ENCODE measurements at places on chromosomes 6 and 20.

GRCh38 chr6:136051140-136051775 is 198.9 kb downstream of the MTFR2 start:
- DNase-seq = no peak

DNA sequence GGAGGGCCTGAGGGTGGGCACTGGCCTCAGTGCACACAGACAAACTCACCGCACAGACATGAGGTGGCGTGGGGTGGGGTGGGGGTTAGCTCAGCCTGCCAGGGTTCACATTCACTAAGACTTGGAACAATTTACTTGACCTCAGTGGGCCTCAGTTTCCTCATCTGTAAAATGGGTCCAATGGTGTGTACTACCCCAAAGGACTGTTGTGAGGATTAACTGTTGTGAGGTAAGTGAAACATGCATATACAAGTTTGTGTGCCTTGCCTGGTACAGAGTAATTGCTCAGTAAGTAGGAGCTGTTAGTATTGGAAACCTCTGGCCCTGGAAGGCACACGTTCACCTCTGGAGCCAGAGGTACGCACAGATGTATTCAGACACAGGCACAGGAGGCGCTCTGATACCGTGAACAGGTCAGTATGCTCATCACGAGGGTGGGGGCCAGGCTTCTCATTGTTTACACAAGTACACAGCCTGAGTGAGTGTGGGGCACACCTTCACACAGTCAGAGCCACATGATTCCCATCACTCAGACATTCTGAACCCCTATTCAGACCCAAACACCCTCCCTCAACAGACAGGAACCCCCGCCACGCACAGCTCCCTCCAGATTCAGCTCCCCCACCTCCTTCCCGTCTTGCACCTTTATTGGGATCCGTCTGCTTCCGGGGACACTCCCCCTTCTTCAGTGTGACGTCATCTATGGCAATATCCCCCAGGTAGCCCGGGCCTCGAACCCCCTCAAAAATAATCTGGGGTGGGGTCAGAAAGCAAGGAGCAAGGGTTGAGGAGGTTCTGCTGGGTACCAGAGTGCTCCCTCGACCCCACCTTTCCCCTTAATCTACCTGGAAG is 59.9 kb downstream of the MDGA1 start:
- no peak for DNase-seq

DNA sequence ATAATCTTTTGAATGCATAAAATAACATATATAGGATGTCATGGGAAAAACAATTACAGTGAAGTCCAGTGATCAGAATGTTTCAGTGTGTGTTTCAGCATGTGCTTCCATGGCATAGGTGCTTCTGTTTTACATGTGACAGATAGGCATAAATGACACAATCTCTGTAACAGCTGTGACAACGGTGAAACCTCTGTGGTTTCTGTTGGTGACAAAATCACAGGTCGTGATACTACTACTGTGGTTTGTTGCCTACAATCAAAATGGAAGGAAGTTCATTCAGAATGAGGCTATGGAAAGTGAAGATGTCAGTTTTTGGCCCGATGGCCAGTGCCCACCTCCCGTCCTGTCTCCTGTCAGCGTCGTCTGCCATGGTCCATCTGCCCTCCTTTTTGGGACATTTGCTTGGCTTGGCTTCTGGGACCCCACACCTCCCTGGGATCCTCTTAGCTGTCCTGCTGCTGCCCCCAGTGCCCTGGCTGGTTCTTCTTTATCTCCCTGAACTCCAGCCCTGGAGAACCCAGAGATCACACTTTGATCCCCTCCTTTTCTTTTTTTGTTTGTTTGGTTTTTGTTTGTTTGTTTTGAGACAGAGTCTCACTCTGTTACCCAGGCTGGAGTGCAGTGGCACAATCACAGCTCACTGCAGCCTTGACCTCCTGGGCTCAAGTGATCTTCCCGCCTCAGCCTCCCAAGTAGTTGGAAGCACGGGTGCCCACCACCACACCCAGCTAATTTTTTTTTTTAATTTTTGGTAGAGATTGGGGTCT is 79.3 kb upstream of the NAA20 start:
- no peak for DNase-seq

GRCh38 chr20:45053430-45054351 is 47.2 kb downstream of the KCNS1 start:
- no peak for DNase-seq

DNA sequence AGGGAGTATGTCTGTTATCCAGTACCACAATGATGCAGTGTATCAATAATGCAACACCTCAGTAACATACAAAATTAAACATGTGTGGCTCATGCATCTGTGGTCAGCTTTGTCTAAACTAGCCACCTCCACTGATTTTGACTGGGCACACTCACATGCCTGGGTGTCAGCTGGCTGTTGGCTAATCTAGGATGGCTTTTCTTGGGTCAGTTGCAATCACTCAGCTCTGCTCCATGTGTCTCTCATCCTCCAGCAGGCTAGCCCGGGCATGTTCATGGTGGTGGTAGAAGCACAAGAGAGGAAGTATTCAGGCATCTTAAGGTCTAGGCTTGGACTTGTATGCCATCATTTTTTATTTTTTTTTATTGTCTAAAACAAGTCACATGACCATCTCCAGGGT is 59.3 kb upstream of the JAG1 start:
- DNase-seq = no peak

DNA sequence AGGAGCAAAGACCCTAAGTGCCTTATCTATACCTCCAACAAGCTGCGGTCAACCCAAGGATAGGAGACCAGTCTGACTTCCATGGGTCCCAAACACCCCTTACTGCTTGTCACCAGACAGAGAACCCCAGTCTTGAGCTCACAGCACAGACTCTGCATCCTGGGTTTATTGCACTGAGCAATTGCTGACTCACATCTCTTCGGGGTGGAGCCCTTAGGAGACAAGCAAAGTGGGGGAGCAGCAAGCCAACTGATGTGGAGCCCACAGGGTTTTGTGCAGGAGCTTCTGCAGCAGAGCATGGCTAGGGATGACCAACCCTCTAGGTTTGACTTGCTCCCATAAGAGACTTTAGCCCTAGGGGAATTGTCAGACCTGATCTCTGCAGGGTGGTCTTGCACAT is 38.6 kb upstream of the EYS start:
- no peak for DNase-seq

- no peak for DNase-seq
Measured at GRCh38 chr6:47169785-47170616, 127.9 kb upstream of the ADGRF1 start.

DNA sequence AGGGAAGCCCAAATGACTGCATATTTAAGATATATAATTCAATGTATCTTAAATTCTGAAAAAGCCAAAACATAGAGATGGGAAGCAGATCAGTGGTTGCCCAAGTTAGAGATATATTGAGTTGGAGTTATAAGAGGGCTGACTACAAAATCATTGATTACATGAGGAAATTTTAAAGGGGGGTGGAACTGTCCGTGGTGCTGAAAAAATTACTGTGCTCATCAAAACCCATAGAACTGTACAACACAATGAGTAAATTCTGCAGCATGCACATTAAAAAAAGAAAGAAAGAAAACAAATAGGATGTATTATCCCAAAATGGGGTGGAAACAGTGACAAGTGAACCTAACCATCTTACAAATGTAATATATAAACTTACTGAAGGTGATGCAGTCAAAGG is 100.9 kb downstream of the FUT9 start:
- no peak for DNase-seq

DNA sequence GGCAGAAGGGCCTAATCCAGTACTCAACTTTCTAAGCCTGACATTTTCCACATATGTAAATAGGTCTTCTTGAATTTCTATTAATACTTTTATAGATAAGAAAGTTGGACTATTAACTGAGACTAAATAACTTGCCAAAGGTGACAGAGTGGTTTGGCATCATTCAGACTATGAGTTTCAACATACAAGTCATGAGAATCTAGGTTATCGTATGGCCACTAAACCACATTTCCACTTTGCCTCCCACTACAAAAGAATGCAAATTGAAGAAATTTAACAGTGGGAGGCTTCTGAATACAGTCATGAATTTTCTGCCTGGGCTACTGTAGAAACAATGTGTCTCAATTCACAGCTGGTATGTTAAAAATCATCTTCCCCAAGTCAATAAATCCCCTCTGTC is 531.0 kb upstream of the AGPAT4 start:
- no peak for DNase-seq

DNA sequence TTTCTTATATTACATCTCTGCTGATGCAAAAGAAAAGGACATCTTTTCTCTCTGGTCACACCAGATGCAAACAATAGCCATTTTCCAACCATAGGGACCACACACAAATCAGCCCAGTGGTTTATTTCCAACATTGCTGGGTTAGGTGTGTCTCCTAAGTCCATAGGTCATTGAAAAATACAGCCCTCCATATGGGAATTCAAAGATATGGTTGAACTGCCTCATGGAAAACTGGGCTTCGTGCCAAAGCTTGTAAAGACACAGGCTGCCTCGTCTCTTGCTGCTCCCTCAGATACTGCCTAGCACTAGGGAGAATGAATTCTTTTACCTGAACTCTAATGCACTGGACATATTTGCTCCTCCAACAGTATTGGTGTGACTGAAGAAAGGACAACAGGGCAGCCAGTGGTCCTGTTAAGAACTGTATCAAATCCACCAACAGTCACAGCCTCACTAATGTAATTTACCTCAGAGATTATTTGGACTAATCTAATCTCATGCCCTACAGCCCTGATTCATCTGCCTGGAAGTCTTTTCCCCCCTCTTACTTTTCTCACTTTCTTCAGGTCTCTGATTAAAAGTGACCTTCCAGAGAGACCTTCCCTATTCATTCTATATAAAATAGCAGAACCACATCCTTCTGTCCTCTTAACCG is 48.3 kb upstream of the TBC1D32 start:
- DNase-seq = no peak

DNA sequence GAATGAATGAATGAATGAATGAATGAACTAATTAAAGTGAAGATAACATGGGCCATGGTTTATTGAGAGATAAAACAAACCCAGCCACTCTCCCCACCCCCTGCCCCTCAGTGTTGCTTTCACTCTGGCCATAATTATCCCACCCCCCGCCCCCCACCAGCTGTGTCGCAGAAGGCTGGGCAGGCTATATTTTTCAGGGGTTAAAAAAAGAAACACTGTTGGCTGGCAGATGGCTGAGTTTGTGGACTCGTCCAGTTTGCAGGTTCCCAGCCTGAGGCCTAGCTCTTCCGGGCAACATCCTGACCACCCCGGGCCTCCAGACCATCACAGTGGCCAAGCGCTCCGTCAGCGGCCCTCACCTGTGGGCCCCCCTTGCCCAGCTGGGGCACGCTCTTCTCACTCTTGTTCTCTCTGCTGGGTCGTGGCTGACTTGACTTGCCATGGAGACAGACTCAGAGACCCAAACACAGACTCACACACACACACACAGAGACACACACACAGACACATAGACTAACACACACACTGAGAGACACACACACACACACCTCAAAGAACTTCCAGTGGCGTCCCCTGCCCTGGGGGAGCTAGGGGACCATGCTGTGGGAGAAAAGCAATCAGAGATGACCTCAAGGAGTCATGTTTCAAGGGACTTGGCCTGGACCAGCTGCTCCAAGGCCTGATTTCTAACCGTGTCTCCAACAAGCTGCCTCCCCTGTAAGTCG is 2.2 kb upstream of the GRM4 start:
- DNase-seq = no peak

DNA sequence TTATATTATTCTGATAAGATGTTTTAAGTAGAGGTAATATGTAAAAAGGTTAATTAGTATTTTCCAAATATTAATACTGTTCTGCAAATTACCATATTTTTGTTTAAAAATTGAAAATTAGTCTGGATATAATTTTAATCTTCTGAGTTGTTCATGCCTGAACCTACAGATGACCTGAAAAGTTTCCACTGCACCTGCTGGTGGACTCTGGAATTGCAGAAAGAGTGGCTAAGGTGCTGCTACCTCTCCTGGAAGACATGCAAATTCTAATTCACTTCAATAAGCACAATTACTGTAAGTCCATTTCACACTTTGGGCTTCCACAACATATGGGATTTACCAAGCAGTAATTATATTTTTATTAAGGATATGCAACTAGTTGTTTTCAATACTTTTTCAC is 77.7 kb upstream of the OLIG3 start:
- no peak for DNase-seq

- peak; percentile 68 for DNase-seq
Measured at GRCh38 chr6:26195376-26195923, 108.2 kb downstream of the HFE start.

DNA sequence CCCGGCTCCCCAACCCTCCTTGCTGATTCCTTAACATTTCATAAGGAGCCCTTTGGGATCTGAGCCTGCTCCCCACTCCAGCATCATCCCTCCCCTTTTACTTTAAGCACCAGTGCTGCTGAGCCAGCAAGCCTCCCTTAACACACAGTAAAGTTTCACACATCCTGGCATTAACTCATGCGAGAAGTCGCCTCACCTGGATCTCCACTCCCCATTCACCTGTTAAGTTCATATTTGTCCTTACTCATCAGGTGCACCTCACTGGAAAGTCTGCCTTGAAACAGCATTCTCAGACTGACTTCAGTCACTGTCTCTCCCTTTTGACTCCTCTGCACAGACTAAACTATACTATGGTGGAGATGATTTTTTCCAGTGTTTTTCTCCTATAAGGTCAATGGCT is 47.8 kb upstream of the MAP7 start:
- DNase-seq = no peak

GRCh38 chr6:142947714-142948480 is 2.9 kb upstream of the HIVEP2 start:
- no peak for DNase-seq

- DNase-seq = no peak
Measured at GRCh38 chr6:73579851-73580246, 59.0 kb upstream of the EEF1A1 start.

- DNase-seq = no peak
Measured at GRCh38 chr6:72890671-72891070, 268.8 kb downstream of the KCNQ5 start.

GRCh38 chr6:14254505-14254904 is 136.9 kb downstream of the CD83 start:
- DNase-seq = no peak

GRCh38 chr6:21754891-21755290 is 161.3 kb downstream of the SOX4 start:
- no peak for DNase-seq

GRCh38 chr6:143468026-143468425 is 17.4 kb downstream of the PEX3 start:
- no peak for DNase-seq

DNA sequence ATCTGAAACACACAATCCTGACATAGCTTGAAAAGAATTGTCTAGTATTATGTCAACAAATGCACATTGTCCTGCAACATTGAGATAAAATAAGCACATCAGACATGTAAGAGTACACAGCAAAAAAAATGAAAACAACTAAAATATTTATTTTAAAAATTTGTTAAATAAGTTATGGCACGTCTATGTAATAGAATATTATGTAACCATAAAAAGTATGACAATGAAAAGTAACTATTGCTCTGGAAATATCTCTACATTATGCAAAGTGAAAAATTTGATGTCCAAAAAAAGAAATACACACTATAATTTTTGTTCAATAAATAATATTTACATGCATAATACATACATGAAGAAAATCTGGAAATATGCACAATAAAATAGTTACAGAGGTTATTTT is 9.3 kb upstream of the ID4 start:
- DNase-seq = no peak

- no peak for DNase-seq
Measured at GRCh38 chr20:15241681-15242080, 904.3 kb upstream of the FLRT3 start.

GRCh38 chr6:40528051-40528450 is 59.1 kb downstream of the LRFN2 start:
- DNase-seq = no peak

- DNase-seq = no peak
Measured at GRCh38 chr6:133241901-133242636, 912 bp downstream of the EYA4 start.

GRCh38 chr20:10201321-10201870 is 17.2 kb upstream of the SNAP25 start:
- DNase-seq = no peak
